ENCODE measurements at places on chromosomes 12 and 14.

- no peak for DNase-seq
These were observed 25.5 kb downstream of the ADIPOR2 start for GRCh38 chr12:1716215-1716862.

- no peak for DNase-seq
These were observed 8.6 kb downstream of the INF2 start for GRCh38 chr14:104697892-104698583.

- peak; percentile 21 for DNase-seq
These were observed 85.3 kb upstream of the PARP11 start for GRCh38 chr12:3958534-3958933.

DNA sequence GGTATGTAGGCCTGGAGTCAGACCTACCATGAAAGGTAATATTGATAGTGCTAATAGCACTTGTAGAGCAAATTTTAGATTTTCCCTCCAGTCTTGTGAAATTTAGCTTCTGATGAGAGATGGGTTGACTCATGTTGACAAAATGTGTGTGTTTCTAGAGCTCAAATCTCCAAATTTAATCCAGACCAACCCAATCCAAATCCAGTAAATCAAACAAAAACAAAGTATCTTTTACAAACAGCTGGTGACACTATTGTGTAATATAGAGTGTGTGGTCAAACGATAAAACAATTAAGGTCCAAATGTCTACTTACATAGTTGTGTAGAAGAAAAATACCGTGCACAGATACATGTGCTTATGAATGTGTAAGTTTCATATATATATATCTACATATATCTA, 63.4 kb upstream of the KITLG start:
- no peak for DNase-seq

DNA sequence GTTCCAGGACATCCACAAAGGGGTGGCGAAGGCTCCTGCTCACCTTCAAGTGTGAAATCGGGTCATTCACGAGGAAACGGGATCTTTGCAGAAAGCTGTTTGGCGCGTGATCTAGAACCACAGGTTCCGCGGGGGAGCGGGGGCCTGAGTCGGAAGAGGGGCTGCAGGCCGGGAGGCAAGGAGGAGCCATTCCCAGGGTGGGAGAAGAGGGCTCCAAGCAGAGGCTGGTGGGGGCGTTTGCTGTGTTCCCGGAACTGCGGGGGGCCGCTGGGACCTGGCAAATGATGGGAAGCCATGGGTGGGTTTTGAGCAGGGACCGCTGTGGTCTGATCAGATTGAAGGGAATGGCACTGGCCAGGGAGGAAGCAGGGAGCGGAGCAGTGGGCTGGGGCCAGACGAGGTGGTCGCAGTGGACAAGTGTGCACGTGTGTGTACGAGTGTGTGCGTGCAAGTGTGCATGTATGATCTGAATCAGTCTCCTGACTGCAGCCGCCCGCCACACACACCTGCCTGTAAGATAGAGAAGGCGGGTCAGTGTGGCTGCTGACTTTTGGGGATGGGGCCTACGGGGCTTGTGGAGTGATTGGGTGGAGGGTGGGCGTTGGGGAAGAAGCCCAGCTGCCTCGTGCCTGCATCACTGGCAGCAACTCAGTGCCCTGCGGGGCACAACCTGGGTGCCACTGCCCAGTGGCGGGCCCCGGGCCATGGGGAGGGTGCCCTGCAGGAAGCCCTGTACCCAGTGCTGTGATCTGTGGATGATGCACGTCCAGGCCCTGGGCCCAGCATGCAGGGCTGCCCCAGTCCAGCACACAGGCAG, 141.9 kb downstream of the KIF26A start:
- no peak for DNase-seq

DNA sequence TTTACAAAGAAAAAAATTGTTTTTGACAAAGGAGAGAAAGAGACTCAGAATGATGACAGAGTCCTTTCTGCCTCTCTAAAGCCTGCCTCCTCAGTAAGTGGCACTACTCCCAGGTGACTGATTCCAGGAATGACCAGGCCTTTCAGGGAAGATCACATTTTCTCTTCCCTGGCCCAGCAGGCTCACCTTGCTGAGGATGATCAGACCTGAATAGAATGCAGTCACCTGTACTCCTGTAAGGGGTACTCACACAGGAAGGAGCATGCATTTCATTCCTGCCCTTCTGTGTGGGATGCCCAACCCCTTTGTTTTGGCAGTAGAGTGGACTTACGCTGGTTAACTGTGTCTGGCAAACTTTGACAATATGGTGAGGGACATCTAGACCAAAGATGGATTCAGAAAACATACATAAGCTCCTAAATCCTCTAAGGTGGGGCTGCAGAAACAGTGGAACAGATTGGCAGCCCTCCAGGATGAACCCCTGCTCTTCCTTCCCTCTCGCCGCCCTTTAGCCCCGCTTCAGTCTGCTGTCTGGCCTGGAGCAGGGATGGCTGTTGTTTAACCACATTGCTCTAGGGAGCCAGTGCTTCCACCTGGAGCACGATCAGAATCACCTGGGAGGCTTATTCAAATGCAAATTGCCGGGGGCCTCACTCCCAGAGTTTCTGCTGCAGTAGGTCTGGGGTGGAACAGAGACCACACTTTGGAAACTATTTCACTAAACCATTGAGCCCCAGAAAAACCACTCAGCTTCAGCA, 29.8 kb downstream of the ERG28 start:
- DNase-seq = no peak

DNA sequence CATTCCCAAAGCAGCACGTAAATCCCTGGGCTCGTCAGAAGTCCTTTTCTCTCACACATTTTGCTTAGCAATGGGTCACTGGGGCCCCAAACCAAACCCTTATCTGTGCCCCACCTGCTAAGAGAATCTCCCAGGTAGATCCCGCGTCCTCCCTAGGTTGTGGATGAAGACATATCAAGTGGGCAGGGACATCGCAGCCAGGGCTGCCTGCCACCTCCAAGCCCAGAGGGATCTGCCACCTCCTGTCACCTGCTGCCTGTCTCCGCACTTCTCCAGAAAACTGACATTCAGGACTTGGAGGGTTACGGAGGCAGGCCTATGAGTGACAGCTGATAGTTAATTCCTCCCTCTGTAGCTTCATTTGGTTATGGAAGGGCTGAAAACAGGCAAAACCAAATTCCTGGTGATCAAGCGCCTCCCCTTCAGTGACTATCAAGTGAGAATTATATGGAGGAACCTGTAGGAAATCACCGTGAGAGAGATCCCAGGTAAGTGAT, 19.5 kb downstream of the BCL11B start:
- no peak for DNase-seq

DNA sequence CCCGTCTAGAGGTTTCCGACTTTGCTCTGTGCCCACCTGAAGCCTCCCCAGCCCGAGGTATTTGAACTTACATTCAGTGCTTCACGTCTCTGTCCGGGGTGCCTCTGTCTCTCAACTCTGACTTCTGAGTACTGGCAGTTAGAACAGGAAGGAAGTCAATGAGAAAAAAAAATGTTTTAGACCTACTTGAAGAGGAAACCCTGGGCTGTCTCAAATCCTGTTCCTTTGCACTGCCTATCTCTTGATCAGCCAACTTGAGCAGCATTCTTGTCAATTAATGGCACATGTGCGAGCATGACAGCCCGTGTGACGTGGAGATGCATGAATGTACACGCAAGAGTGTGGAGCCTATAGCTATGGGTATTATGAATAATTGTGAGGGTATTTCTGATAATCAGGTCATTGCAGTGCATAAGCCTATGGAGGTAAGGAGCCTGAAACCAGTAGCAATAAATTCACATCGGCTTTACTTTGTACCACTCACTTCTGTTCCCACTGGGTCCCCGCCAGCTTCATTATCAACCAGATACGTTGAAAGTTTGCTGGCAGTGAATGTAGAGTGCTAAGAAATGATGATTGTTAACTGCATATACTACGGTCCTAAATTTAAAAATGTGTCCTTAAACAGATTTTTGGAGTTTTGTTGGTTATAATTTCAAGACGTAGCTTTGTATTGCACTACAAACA, at the start of gene ARHGDIB:
ARHGDIB (minus strand) TSS at position 136 of the 687 bp plus-strand sequence. CDS start 10,889 bp downstream, outside the sequence.
- DNase-seq = peak; percentile 95

- no peak for DNase-seq
These were observed 76.9 kb downstream of the ATF7IP start for GRCh38 chr12:14442221-14442881.

DNA sequence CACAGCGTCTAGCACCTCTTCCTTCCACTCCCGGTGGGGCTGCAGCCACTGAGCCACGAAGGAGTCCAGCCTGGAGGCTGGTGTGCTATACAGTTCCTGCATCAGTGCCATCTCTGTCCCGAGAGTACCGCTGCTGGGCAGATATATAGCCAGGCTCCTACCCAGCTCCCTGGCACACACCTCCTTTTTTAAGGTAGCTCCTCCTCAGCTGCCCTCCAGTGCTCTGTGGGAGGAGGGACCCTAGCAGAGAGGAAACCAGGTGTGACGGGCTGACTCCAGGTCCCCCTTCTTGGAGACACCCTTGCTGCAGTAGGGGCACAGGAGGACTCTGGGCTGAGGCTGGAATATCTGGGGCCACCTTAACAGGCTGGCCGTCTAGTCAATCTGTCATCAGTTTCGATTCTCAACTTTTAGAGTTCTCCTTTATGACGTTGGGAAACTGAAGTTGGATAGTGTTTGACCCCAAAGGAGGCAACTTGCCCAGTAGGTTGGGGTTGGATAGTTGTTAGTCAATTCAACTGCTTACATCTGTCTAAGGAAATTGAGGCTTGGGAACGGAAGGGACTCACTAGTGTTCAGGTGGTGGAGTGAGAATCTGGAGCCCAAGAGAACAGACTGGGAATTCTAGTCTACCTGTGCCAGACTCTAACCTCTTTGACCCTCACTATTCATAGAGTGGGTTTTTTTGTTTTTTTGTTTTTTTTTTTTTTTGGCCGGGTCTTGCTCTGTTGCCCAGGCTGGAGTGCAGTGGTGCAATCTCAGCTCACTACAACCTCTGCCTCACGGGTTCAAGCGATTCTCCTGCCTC, at the start of gene OASL:
OASL (minus strand) TSS at position 386 of the 808 bp plus-strand sequence; CDS start at position 111, 275 bp downstream.
- peak; percentile 66 for DNase-seq

GRCh38 chr14:74826574-74826973, 49.4 kb downstream of the PROX2 start:
- no peak for DNase-seq

GRCh38 chr14:22380571-22381407, 208.2 kb downstream of the DAD1 start:
- no peak for DNase-seq

- DNase-seq = no peak
These were observed 36.6 kb downstream of the NID2 start for GRCh38 chr14:52032204-52032801.

Data from NB4 (cell line).